ENCODE measurements at places on chromosomes 3 and 15.

DNA sequence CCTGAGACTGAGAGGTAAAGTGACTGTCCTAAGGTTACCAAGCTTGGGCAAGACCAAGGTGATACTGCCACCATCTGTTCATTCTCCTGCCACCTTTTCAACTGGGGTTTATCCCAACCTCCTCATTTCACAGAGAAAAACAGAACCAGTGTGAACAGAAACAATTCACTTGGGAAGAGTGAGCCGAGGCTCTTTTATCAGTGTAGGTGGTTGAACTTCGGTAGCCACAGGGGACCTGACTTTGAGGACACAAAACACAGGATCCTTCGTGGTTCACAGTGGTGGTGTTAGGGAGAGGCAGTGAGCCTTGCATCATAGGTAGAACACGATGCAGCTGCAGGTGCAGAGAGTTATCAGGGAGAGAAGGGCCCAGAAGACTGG lies 72.8 kb upstream of the ICE2 start:
- DNase-seq: no peak

DNA sequence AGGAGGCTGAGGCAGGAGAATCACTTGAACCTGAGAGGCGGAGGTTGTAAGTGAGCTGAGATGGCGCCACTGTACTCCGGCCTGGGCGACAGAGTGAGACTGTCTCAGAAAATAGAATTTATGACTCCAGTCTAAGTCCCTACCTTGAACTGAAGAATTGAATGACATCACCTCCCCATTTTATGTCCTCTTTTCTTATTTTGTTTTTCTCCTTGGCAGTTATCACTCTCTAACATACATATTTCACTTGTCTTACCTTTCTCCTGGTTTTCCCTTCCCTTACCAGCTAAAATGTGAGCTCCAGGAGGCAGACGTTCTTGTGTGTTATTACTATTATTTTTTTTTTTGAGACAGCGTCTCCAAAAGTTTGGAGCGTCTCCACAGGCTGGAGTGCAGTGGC lies 7.6 kb downstream of the TATDN2 start:
- DNase-seq: no peak

GRCh38 chr15:23835953-23836352 lies 148.8 kb upstream of the NDN start:
- no peak for DNase-seq

DNA sequence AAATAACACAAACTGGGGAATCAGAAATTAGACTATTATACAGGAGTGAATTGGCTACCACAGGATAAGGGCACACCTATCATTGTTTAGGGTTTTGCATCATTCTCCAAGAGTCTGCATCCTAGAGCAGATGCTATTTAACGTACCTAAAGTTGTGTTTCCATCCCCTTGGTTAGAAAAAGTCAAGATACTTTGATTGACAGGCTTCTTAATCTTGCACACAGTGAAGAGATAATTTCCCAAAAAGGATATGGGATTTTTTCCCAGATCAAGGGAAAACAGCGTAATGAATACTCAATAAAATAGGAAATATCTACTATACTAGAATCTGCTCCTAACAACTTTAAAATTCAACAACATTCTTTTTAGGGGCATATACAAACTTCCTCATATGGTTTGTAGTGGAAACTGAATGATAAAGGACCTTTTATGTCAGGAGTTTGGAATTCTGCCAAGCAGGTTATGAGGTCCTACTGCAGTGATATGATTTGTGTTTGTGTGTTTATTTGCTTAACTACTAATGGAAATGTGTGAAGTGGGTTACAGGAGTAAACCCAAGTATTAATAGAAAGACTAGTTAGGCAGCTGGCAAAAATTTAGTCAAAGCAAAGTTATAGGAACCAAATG lies 124.1 kb upstream of the MME start:
- no peak for DNase-seq

GRCh38 chr3:141802316-141803077 lies 39.3 kb downstream of the GRK7 start:
- no peak for DNase-seq

- DNase-seq: no peak
These were observed 49.5 kb downstream of the FBN1 start for GRCh38 chr15:48595981-48596380.

GRCh38 chr15:53320816-53321215 lies 438.6 kb downstream of the WDR72 start:
- no peak for DNase-seq

DNA sequence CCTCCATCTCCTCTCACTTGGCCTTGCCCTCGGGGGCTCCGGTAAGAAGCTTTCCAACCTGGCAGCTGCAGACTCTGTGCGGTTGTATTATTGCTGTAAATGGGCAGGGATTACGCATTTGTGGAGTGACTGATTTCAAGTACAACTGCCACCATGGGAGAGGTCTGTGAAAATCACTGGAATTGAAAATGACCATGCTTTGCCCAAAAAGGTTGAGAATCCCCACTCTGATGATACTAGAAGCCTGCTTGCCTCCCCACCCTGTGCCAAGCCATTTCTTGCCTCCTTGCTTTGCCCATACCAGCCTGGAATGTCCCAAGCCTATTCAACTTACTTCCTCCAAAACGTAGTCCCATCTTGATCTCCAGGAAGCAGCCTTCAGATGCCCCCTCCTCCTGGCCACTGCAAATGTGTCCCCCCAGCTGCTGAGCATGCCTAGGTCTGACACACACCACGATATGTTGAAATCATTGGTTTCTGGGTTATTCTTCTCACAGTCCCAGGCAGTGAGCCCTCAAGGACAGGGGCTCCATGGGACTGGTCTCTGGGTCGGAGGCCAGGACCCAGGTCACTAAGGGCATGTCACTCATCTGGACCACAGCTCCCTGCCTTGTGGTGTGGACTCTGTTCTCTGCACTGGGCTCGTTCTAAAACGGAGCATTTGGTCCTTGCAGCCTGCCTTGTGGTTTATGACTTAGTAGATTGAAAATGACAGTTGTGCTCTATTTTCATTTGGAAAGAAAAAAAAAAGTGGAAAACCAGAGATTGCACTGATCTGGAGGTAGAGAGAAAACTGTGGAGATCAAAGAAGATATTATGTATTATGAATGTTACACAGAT lies 42.9 kb downstream of the SMAD3 start:
- peak; percentile 22 for DNase-seq

- no peak for DNase-seq
These were observed 117.6 kb downstream of the TOP2B start for GRCh38 chr3:25547103-25547502.

DNA sequence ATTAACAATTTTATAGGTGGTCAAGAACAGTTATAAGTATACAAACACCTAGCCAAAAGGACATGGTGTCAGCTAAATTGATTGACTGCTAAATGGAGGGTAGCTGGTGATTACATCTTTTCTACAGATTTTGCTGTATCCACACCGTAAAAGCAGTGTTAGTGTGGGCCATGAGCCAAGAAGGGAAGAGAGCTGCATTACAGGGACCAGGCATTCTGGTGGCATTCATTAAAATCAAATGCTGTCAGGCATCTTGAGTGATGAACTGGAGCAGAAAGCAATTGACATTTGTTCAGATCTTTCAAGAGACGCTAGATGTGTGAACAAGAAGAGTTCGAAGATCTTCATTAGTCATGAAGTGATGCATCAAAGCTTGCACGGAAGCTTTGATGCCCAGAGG lies 177.9 kb downstream of the ARPP21 start:
- DNase-seq: no peak

DNA sequence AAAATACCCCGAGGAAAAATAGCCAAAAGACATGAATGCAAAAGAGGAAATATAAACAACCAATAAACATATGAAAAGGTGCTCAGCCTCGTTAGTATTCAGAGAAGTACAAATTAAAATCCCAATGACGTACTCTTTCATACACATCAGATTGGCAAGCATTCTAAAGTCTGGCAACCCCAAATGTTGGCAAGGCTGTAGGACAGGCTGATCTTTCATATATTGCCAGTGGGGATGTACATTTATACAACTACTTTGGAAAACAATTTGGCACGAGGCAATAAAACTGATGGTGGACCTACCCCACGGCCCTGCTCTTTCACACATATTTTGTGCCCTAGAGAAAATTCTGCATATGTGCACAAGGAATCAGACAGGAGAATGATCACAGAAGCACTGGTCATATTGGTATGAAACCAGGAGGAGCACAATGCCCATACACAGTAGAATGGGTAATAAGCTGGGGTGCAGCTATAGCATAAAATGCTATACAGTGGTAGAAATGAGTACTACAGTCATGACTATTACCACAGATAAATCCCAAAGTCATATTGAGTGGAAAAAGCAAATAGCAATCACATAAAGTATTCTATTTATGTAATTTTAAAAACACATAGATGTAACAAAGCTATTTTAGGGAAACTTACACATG lies 176.0 kb upstream of the SLC24A5 start:
- DNase-seq: no peak

GRCh38 chr3:172202797-172203196 lies 163.4 kb downstream of the FNDC3B start:
- DNase-seq: no peak

GRCh38 chr3:42991341-42992315 lies 12.5 kb downstream of the GASK1A start:
- DNase-seq: no peak

DNA sequence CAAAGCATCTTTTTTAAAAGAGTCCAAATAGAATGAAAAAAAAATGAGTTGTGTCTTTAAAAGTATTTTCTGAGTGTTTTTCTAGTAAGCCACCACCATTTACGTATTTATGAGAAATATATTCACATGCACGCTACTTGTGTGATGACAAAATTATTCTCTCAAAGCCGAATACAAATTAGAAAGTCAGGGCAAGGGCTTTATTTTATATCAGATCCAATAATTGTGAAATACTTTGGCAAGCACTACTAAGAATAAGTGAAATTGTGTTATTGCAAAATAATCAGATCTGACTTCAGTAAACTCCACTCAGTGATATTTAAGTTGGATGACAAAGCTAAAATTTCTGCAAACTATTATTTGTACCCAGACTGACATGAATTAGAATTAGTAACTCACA lies 589.3 kb upstream of the KCNMB2 start:
- DNase-seq: no peak

DNA sequence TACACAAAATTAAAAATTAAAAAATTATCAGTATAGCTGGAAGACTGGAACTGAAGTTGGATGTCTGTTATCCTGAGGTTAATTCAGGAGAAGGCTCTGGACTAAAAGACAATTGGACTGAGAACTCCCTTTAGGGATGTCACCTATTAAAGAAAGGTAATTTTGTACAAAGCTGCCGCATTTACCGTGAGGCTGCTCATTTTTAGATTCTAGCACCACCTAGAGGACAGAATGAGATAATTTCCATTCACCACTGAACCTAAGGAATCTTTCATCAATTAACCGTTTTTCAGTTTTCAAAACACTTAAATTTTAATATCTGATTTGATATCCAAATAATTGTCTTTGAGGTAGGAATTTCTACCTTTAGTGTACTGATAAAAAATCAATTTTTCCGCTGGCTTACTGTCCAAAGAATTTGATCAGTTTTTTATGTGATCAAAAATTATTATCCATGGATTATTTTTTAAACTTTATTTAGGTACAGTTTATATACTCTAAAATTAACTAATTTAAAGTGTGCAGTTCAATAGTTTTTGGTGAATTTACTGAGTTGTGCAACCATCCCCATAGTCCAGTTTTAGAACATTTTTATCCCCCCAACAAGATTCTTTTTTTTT lies 106.7 kb upstream of the TNIK start:
- DNase-seq: no peak

DNA sequence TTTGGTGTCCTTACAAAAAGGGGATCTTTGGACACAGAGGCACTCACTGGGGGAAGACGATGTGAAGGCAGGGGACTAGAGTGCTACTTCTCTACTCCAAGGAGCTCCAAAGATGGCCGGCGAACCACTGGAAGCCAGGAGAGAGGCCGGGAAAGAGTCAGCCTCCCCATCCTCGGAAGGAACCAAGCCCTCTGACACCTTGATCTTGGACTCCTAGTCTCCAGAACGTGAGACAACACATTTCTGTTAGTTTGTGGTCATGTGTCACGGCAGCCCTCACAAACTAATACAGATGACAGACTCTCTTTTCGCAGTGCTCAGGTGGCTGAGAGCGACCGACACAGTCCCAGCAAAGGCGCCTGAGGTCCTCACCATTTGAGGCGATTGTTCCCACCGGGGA lies 24.4 kb upstream of the ATP2B2 start:
- DNase-seq: no peak

- no peak for DNase-seq
These were observed 2.8 kb upstream of the DNAH1 start for GRCh38 chr3:52313188-52313773.

DNA sequence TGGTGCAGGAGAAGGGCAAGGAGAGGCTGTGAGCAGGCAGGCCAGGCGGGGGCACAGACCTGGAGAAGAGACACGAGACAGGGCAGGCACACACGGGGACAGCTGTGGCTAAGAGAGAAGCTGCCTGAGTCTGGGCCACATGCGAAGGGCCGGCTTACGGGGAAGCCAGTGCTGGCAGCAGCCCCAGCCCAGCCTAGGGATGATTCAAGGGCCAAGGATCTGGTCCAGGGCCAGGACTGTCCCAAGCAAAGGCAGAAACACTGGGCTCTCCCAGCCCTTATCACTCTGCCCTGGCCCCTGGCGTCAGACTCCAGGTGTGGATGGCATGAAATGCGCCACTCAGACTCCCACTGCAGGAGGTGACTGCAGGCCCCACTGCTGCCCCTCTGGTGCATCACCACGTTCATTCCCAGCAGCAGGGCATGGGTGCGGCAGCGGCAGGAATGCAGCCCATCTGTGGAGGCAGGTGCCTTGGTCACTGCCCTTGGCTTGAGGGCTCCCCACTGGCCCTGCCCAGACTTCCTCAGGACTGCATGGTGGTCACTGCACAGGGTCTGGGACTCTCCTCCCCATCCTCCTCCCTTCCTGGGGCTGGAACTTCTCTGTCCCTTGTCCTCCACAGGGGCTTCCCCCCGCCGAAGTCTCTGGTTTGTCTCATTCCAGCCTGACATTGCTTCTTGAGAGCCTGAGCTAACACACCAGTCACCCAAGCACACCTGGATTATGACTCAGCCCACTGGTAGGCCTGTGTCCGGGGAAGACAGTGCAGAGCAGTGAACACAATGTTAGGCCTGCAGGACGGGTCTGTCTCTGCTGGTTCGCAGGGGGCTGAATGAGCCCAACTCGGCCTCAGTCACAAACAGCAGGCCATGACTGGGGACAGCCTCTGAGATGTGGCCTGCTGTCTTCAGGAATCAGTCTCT lies 69.3 kb downstream of the TBC1D2B start:
- no peak for DNase-seq
